ENCODE measurements at places on chromosomes 5 and 9. TPM values are rescaled to one million over a fixed set of nuclear protein-coding genes. Genes with fewer than 3 reads are reported as not detected.

The LECT2 gene
- not detected for total RNA-seq

The C9orf152 gene
- not detected for total RNA-seq

The PLPPR1 gene
- not detected for total RNA-seq

The IDNK gene
- 14.3 TPM for total RNA-seq

The PCDHGC5 gene
- total RNA-seq: 5.8 TPM

The XRCC4 gene
- total RNA-seq: 14.8 TPM

DNA sequence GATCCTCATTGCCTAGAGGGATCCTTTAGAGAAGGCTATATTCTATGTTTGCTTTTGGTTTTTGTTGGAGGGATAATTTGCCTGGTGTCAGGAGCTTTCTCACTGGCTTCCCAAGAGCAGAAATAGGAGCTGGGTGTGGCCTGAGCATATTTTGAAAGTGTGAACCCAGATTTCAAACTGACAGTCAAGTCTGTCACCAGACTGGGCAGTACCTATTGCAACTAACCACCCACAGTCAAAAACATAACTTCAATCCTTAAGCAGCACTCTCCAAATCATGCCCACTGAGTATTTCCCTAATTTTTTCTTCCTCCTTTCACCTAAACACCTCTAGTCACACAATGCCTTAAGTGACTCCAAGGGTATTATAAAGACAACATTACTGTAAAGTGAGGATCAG lies 278.4 kb downstream of the EBF1 start:
- DNase-seq: no peak

- no peak for DNase-seq
Measured at GRCh38 chr5:59020611-59021285, 437.9 kb downstream of the RAB3C start.

GRCh38 chr9:92467041-92467440 lies 15.3 kb downstream of the ASPN start:
- no peak for DNase-seq

GRCh38 chr5:159629158-159629557 lies 287.1 kb upstream of the ADRA1B start:
- DNase-seq: no peak

GRCh38 chr5:59863777-59864176 lies 29.7 kb downstream of the PDE4D start:
- no peak for DNase-seq

DNA sequence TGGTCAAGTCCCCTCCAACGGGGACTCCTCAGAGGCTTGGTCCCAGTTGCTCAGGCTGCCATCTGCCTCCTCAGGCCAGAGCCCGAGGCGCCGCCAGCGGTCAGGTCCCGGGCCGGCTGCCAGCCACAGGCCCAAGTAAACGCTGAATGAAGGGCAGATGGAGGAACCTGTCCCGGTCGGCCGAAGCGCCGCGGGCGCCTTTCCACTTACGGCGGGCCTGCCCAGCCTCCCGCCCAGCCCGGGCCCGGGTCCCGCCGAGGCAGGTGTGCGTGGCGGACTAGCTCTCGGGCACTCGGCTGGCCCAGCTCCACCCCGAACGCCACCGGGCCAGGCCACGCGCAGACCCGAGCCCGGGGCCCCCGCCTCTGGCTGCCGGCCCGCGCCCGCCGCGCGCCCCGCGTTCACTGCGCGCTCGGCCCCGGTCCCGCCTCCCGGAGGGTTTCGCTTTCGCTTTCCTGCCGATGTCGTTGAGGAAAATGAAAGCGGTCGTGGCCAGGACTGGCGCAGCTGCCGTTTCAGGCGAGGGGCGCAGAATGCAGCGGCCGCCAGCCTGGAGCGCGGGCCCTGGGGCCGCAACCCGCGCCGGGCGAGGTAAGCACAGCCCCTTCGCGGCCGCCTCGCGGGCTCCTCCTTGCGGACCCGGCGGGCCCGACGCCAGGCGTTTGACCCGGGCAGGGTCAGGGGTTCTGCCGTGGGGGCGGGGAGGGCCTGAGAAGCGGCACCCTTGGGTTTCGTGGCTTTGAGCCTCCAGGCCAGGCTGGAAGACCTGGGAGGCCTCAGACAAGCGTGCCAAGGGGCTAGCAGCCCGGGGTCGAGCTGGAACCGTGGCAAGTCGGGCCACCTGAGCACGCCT lies 41.2 kb downstream of the SLC22A5 start:
- peak; percentile 90 for DNase-seq

- no peak for DNase-seq
Measured at GRCh38 chr9:20940447-20941173, 90.8 kb downstream of the HACD4 start.

DNA sequence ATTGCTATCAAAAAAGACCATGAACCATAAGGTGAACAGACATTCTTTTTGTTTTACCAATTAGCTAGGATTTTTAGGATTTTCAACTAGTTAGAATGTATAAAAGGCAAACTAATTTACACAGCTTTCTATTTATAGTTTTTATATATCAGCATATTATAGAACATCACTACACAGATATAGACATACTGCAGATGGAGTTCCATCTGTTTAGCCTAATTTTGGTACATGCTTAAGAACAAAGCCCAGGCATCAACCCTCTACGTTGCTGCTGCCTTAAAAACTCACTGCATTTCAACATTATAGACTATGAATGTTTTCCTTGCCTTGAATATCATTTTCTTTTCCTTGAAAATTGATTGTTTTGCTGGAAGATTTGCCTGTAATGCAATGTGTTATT lies 2227.5 kb upstream of the C9orf72 start:
- DNase-seq: no peak

DNA sequence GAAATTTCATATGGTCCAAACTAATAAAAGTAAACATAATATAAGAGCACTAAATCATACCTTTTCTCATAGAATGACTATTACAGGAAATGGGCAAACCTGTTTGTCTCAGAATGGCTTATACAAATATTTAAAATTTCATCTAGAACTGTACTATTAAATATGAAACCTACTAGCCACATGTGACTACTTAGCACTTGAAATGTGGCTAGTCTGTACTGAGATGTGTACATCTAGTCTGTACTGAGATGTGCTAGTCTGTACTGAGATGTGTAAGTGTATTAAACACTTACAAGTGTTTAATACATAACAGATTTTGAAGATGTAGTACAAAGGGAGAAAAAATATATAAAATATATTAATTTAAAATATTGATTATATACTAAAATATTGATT lies 22.4 kb downstream of the ABITRAM start:
- no peak for DNase-seq

GRCh38 chr5:169934990-169935389 lies 45.3 kb downstream of the INSYN2B start:
- no peak for DNase-seq

DNA sequence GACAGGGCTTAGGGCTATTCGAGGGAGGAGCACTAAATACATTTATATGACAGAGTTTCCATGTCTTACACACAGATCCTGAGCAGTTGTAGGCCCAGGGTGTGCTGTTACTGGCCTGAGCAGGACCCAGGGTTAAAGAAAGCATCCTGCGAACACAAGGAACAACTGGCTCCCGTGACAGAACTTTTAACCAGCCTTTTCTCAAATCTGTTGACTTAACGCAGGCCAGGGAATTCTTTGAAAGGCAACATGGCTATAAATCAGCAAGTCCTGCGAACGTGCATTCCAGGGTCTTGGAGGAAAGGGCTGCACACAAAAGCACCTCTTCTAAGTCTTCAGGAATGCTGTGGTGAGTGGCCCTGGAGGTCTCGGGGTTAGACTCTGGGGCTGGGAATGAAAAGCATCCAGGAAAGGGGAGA lies 45.2 kb upstream of the ANKRD55 start:
- DNase-seq: no peak

GRCh38 chr9:127570533-127571111 lies 41.5 kb upstream of the STXBP1 start:
- DNase-seq: no peak

- DNase-seq: no peak
Measured at GRCh38 chr5:62732677-62733121, 154.1 kb downstream of the LRRC70 start.
